ENCODE measurements at places on chromosomes 7 and 10.

GRCh38 chr7:157528785-157529341 is 192.1 kb downstream of the DNAJB6 start:
- DNase-seq, result no peak

DNA sequence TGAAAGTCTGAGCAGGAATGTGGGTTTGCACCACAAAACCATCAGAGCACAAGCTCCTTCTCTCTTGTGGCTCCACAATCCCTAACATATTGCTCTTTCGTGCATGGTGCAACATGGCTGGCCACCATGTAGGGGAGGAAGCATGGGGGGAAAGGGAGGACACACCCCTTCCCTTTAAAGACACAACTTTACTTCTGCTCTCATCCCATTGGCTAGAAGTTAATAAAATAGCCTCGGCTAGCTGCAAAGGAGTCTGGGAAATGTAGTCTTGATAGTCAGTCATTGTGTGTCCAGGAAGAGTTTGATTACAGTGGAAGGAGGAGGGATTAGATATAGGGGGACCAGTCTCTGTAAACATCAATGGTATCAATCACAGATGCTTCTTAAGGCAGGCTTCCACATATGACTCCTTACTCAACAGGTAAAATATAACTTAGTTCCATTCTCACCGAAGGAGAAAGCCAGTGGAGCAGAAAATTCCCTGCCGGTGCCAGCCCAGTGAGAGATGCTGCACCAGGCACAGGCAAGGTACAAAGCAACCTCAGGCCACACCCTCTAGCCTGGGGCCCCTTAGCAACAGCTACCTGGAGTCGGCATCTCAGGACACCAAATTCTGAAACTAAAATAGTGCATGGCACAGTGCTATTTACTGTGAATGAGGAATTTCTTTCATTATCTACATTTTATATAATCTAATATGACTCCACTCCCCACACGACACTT is 124.7 kb upstream of the CTBP2 start:
- DNase-seq, result no peak

DNA sequence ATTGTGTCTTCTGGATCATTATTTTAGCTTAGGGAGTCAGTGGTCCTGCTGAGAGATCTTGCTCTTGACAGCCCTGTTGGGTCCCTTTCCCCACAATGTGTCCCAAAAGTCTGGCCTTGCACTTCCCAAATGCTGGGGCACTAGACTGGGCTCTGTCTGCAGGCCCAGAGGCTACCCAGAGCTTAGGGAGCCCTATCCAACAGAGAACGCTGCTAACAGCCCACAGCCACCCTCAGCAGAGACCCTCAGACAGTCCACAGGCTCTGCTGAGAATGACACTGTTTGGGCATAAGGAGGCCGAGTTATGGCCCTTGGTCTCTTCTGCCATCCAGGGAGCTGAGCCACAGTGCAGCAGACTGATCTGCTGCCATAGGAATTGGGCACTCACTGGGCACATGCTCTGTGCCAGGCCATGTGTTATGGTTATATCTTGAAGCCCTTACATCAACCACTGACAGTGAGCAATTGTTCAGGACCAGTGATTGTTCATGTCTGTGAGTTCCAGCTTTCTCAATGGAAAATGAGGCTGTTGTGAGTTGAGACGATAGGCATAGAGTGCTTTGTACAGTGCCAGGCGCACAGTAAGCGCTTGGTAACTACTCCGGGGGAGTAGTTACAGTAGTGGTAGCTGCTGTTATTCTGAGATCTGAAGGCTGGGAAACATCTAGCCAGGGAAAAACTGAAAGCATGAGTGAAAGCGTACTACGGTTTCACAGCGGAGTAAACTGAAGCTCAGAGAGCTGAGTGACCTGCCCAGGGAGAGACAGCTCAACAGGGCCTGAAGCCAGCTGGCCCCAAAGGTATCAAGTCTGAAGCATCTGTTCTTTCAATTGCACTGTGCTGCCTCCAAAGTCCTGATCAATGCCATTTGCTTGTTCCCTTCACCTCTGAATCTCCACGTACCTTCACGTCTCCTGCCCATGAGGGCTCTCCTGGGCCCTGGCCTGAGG is 77.6 kb upstream of the PRLHR start:
- DNase-seq, result no peak

- DNase-seq, result peak; percentile 73
Observed at GRCh38 chr7:47806701-47807103, 141.6 kb downstream of the PKD1L1 start.

- DNase-seq, result no peak
Observed at GRCh38 chr10:29540016-29540415, 94.8 kb downstream of the SVIL start.

DNA sequence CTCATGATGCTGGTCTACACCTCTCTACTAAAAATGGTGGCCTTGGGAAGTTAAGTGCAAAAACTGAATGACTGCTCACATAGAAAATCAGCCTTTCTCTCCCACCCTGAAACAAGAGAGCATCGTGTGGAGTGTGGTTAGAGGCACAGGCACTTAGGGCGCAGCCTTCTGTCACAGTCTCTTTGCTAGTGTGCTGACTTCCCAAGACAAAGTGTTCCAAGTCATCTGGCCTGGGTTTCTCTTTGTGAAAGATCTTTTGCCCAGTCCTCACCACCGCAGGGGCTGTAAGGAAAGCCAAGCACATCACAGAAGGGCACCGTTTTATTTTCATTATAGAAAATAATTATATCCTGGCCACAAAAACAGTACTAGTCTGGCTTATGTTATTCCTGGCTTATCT is 12.5 kb downstream of the STN1 start:
- no peak for DNase-seq

DNA sequence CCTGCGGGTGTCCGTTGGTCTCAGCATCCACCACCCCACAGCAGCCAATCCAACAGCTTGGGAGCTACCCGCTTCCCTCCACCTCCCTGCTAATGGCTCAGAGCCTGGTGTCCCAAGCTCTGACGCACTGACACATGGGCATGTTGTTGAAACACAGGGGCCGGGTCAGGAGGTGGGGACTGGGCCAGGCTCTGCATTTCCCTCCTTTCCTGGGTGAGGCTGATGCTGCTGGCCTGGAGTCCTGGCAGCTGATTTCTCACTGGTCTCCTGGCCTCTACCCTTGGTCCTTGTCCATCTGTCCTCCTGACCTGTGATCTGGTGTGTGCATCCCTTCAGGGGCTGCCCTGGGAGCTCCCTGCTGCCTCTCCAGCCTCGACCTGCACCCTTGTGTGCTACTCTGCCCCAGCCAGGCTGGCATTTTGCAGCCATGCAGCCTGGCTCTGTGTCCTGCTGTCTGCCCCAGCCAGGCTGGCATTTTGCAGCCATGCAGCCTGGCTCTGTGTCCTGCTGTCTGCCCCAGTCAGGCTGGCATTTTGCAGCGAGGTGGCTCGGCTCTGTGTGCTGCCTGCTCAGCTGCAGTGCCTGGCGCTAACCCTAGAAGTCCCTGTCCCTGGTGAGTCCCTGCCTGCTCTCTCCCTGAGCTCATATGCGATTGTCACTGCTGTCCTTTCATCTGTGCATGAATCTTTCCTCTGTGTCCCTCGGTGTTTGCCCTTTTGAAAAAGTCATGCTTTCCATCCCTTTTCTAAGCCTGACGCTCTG is 14.0 kb downstream of the AMZ1 start:
- no peak for DNase-seq

DNA sequence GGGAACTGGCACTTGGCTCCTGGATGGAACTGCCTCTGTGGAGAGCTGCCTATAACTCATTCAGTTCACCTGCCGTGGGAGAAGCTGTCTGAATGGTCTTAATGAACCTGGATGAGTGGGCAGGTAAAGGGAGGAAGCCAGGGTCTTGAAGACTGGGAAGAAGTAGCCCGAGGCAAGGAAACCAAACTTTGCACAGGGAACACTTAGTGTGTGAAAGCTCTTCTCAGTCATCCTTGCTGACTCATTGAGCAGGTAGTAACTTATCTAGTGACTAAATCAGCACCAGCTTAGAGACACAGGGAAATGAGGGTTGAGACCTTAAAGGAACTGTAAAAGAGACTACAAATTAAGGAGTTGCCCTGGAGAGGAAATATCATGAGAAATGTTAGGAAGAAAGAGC is 9.9 kb downstream of the LRRC4 start:
- no peak for DNase-seq

DNA sequence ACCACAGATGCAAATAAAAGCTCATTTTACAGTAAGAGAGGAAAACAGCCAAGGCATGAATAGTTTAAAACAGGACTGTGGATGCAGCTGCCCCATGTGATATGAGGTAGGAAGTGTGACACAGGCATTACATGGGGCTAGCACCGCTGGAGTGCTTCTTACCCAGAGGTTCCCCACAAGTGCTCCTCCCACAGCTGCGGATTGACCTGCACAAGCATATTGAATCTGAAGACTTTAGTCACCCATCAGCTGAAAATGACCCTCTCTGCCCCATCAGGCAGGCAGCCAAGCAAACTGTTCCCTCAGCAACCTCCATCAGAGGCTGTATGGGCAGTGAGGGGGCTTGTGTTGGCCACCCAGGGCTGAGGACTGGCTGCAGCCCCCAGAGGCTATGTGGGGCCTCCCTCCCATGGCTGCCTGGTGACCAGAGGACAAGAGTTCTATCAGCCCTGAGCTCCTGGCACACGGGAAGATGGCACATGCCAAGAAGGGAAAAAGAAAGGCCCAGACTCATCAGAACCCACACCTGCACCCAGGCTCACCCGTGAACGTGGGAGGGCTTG is 98.7 kb downstream of the TCERG1L start:
- peak; percentile 20 for DNase-seq

GRCh38 chr10:105024184-105024583 is 383.1 kb downstream of the SORCS3 start:
- no peak for DNase-seq

DNA sequence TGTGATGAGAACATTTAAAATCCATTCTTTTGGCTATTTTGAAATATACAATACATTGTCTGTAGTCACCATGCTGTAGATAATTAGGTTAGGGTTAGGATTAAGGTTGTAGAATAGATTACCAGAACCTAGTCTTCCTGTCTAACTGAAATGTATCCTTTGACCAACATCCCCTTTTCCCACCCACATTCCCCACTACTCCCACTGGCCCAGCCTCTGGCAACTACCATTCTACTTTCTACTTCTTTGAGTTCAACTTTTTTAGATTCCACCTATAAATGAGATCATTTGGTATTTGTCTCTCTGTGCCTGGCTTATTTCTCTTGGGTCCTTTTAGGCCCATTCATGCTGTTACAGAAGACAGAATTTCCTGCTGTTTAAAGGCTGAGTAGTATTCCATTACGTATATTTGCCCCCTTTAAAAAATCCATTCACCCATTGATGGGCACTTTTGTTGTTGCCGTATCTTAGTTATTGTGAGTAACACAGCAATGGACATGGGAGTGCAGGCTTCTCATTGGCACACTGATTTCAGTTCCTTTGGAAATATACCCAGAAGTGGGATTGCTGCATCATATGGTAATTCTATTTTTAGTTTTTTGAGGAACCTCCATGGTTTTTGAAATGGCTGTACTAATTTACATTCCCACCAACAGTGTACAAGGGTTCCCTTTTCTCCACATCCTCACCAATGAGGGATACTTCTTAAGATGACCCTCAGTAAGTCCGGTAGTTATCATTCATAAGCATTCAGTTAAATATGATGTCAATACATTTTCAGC is 104.0 kb downstream of the RALA start:
- DNase-seq, result no peak

DNA sequence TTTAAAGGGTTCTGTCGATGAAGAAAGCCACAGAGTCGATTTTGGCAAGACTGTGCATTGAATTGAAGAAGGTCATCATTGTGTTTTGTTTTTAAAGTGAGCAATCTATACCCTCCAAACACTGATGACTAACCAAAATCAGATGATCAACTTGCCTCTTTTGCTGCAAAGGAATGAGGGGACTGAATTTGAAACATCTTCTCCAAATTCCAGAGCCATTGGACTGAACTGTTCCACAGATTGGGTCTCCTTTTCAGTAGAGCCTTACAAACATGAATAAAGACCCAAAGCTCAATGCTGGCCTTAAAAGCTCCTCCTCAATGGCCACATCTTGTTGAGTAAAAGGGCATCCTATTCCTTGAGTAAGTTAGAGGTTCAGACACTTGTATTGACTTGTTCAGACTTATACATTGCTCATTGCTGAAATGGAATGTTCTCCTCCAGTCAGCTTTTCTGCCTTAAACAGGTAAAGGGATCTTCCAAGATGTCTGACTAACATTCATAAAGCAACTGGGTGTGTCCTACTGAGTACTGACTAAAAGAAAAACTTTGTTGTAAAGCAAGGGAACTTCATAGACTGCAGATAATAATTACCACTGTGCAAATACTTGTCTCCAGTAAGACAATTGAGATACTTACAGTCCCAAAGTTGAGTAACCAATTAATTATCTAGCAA is 630.6 kb downstream of the KCNMA1 start:
- no peak for DNase-seq
